Stimulated activated CD4-positive, alpha-beta T cell treated with anti-CD3 and anti-CD28 coated beads, Interleukin-12 subunit alpha, Interleukin-12 subunit beta, amount 100 ng/mL, for 24 hours (primary cell): ENCODE measurements at places on chromosomes 2 and 18.

- no peak for DNase-seq
Observed at GRCh38 chr2:83686863-83687262, 772.2 kb downstream of the SUCLG1 start.

GRCh38 chr18:6004119-6004518, 108.8 kb upstream of the TMEM200C start:
- no peak for DNase-seq

DNA sequence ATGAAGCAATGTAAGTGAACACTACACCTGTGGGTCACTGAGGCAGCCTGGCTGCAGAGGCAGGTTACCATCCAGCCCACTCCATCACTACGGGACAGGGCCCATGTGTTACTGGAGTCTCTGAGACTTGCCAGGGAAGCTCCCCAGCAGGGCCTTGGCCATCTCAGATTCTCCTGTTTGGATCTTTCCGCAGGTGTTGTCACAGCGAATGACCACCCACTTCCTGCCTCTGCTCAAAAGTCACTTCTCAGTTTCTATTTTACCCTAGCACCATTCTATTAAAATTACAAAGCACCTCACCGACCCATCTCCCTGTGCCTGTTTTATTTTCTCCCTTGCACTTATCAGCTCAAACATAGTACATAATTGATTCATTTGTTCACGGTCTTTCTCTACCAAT, 34.5 kb upstream of the L3MBTL4 start:
- DNase-seq, result no peak

DNA sequence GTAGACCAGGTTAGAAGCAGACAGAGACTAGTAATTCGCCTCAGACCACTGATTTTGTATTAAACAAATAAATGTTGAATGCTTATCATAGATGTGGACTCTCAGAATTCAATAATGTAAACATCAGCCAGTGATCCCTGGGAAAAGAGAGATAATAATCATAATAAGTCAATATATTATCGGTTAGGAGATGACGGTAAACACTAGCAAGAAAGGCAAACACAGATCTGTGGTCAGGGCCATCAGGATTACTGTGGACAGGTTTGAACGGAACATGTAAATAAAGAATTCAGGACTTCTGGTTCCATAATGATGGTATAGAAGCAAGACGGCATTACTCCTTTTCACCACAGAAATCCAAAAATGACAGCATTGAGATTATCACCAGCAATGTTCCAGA, 861.6 kb downstream of the CBLN2 start:
- no peak for DNase-seq

GRCh38 chr2:146123714-146124113, 1603.8 kb upstream of the ZEB2 start:
- DNase-seq, result no peak
